ENCODE measurements at places on chromosomes 2 and 18. TPM values are rescaled to one million over a fixed set of nuclear protein-coding genes. Genes with fewer than 3 reads are reported as not detected.

ABCB11 gene
- 0.02 TPM for total RNA-seq

SKA1 gene
- 12.4 TPM for total RNA-seq

UPP2 gene
- not detected for total RNA-seq

RIT2 gene
- total RNA-seq: not detected

SALL3 gene
- total RNA-seq: not detected

NEU4 gene
- 0.25 TPM for total RNA-seq

LYG1 gene
- 2.4 TPM for total RNA-seq

FSHR gene
- total RNA-seq: not detected

PSMA8 gene
- total RNA-seq: not detected

MAPK4 gene
- total RNA-seq: 0.14 TPM

KYNU gene
- total RNA-seq: 252 TPM

CCBE1 gene
- total RNA-seq: 12.5 TPM

NEUROD1 gene
- not detected for total RNA-seq

DBI gene
- total RNA-seq: 570 TPM

SERPINB11 gene
- not detected for total RNA-seq
